Stimulated activated CD4-positive, alpha-beta T cell treated with anti-CD3 and anti-CD28 coated beads, Interleukin-4, amount 100 ng/mL, for 1 hour (primary cell): ENCODE measurements at places on chromosomes 12 and 14.

DNA sequence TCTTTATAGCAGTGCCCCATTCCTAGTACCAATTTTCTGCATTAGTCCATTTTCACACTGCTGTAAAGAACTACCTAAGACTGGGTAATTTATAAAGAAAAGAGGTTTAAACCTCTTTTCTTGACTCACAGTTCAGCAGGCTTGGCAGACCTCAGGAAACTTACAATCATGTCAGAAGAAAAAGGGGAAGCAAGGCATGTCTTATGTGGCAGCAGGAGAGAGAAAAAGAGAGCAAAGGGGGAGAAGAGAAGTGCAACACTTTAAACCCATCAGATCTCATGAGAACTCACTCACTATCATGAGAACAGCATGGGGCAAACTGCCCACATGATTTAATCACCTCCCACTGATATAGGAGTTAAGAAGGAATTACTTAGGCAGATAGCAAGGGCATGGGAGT lies 101.6 kb upstream of the PLEKHG7 start:
- DNase-seq, result no peak

DNA sequence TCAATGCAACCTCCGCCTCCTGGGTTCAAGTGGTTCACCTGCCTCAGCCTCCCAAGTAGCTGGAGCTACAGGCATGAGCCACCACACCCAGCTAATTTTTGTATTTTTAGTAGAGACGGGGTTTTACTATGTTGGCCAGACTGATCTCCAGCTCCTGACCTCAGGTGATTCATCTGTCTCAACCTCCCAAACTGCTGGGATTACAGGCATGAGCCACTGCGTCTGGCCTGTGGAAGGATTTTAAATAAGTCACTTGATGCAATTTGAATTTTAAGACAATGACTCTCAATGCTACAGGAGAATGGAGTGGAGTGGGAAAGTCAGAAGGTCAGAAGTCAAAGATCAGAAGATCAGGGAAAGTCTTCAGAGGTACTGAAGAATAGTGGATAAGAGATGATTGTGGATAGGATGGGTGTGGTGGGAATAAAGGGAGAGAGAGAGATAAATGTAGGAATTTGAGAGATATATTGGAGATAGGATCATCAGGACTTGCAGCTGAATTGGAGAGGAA lies 15.4 kb downstream of the TMEM52B start:
- no peak for DNase-seq

DNA sequence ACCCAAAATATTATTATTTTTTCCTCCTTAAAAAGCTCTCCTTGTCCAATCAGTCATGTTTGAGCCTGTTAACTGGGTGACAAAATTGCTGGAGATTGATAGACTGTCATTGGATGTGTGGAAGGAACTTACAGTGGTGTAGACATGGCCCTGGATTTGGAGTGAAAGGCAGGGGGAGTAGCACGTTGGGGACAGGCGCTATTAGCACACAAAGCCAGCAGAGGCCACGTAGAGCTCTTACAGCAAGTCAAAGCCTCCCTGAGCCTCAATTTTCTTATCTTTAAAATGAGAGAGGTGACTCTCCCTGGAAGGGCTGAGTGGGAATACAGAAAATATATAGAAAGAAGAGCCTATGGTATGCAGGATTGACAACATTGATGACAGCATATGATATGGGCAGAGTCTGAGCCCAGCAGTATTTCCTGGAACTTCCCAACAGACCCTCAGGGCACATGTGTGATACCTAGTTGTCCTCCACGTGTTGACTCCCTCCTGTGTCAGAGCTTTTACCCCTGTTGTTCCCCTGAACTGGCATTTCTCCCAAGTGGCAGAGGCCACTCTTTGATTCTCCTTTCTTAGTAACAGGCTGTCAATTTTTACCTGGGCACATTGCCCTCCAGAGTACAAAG lies 504.9 kb downstream of the VRK1 start:
- no peak for DNase-seq

- no peak for DNase-seq
Observed at GRCh38 chr12:107369679-107370078, 276.3 kb upstream of the CRY1 start.

- no peak for DNase-seq
Observed at GRCh38 chr12:72836194-72836593, 564.0 kb downstream of the TRHDE start.

GRCh38 chr14:87152693-87153092 lies 840.3 kb downstream of the GALC start:
- DNase-seq, result no peak

DNA sequence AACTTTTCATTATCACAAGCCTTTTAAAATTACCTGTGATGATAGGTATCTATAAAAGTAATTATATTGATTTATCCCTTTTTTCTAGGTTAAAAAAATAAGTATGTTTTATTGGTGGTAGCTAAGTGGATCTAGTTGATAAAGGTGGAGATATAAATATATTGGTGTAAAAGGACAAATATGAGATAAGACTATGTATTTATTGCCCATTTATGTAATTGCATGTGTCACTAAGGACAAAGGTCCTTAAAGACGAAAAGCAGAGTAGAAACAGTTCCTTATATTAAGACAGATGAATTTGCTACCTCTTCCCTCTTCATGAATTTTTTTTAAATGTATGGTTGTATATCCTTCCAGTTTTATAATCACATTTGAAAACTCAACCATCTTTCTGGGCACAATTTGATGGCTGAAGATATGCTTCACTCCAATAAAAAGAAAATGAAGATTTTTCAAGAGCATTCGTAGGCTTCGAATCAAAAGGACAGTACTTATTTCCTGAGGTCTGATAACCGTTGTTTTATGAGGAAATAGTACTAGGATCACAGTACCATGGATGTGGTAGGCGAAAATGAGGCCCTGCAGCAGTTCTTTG lies at the start of gene MYRFL:
Gene MYRFL, plus strand, starts transcription at position 262 of the 595 bp plus-strand sequence. Its CDS starts 291 bp downstream, at position 553.
- DNase-seq, result no peak

GRCh38 chr12:47078733-47079467 lies 521 bp upstream of the PCED1B start:
- DNase-seq, result peak; percentile 38

DNA sequence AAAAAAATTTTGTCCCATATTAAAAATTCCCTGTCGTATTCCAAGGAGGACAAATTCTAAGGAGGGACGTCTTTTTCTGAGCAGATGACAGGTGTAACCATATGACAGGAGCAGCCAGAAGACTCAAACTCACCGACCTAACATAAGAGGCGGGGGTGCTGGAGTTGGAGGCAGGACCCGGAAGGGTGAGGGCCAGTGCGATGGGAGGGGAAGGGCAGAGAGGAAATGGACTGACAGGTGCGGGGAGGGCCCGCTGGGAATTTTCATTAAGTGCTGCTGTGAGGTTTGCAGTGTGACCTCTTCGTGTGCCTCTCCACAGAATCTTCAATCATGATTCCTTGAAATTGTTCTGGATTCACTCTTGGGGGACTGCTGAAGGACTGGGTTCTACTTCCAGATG lies 189.4 kb downstream of the NTF3 start:
- DNase-seq, result no peak
